Heart right ventricle (tissue), 16 donors: ENCODE measurements at places on chromosomes 3 and 15.

- no peaks in the 10 kb centered on the region for H3K27me3 ChIP-seq
- no peak overlapping the region for H3K4me3 ChIP-seq
- DNase-seq, result no peak
- peak overlapping the region; percentile 32 for H3K27ac ChIP-seq
- H3K4me1 ChIP-seq, result peaks cover 8% of the 10 kb centered on the region
- no peaks in the 10 kb centered on the region for H3K36me3 ChIP-seq
These were observed 24.5 kb upstream of the BCL6 start for GRCh38 chr3:187769771-187770170.

DNA sequence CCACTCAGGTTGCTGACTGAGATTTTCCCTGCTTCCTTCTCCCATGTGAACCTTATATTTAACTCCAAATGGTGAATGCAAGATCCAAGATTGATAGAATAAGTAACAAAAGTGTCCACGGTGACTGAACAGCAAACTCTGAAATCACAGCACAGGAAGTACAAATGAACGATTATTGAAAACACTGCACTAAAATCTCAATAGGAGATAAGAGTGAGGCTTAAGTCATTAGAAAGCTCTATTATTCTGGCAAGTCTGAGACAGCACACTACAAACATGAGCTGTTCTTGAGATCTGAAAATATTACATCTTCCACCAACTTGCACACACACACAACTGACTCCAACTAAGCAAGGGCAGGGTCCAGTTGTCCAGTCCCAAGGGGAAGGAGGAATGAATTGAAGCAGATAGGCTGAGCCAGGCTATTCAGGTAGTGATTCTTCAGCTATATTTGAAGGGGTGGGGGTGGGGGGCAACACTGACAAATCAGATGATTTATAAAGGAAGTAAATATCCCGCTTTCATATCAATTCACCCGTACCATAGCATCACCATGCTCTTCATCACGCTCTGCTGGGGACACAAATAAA lies 2.9 kb downstream of the ZNF385D start:
- H3K27ac ChIP-seq, result peak overlapping the region; percentile 56
- no peaks in the 10 kb centered on the region for H3K36me3 ChIP-seq

DNA sequence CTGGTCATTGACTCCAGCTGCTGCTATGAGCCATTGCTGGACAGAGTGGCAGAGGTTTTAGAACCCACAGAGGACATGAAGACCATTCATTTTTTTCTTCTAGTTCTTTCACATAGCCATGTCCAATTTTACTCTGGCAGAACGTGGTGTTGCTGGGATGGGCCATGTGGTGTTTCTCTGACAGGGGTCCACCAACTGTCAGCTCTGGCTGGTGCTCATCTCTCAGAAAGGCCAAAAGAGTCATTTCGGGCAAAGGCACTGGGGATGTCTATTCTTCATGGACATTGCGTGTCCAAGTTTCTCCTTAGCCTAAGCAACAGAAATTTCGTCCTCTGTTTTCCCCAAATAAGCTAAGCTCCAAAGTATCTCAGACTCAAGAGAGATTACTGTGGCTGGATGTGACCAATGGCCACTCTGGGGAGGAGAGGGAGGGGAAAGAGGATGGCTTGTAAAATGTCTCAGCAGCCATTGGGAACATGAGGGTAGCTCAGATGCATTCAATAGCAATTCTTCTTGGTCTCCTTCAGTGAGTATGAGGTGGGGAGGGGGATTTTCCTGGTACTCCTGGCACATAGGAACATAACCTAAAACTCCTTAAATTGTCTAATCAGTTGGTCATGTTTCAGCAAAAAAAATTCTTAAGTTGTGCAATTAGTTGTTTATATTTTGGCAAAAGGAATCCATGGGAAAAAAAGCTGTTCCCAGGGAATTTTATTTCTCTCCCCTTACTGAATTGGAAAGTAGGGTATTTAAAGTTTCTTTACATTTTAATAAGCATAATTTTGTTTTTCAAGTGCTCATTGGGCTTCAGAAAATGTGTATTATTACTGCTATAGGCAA lies 131.6 kb upstream of the MITF start:
- H3K36me3 ChIP-seq, result no peaks in the 10 kb centered on the region
- no peak overlapping the region for H3K4me3 ChIP-seq
- H3K27me3 ChIP-seq, result no peaks in the 10 kb centered on the region
- DNase-seq, result no peak
- no peaks in the 10 kb centered on the region for H3K4me1 ChIP-seq

DNA sequence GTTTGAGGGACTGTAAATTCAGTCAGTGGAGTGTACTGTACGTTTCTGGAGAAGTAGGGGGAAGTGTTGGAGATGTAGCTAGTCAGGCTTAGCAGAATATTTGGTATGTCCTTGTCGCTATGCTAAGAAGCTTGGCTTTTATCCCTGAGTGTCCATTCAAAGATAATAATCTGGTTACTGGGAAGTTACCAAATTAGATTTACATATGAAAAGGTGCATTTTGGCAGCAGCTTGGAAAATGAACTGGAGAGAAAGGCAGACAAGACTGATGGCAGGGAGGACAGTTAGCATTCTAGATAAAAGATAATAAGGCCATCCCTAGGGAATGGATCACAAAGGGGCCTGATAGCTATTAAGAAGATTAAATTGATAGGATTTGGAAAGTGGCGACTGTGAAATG lies 58.7 kb downstream of the P2RY1 start:
- H3K4me1 ChIP-seq, result no peaks in the 10 kb centered on the region
- no peaks in the 10 kb centered on the region for H3K36me3 ChIP-seq
- H3K4me3 ChIP-seq, result no peak overlapping the region

GRCh38 chr15:89975482-89976245 lies 25.5 kb upstream of the ZNF710 start:
- H3K36me3 ChIP-seq, result no peaks in the 10 kb centered on the region
- H3K4me3 ChIP-seq, result no peak overlapping the region
- peak overlapping the region; percentile 86 for H3K27ac ChIP-seq
- no peaks in the 10 kb centered on the region for H3K4me1 ChIP-seq
- DNase-seq, result no peak

GRCh38 chr15:48654801-48655200 lies 9.3 kb upstream of the FBN1 start:
- H3K4me1 ChIP-seq, result no peaks in the 10 kb centered on the region
- no peaks in the 10 kb centered on the region for H3K36me3 ChIP-seq
- no peak overlapping the region for H3K4me3 ChIP-seq
- no peak overlapping the region for H3K27ac ChIP-seq
- no peaks in the 10 kb centered on the region for H3K27me3 ChIP-seq

DNA sequence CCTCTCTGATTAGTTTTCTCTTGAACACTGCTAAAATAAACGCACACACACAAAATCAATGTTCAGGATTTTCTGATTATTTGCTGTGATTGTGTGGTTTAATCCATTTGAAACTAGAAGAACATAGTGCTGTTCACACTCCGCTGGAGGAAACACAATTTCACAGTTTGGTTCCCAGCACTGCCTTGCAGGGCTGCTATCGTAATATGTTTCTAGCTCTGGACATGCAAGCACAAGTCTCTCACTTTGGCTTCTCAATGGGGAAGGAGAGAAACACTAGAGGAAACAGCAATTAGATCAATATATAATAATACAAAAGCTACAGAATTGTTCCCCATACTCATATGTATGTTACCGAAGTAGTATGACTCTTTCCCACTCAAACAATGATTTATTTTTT lies 299.5 kb downstream of the NSUN3 start:
- no peak overlapping the region for H3K4me3 ChIP-seq
- H3K27me3 ChIP-seq, result no peaks in the 10 kb centered on the region
- H3K27ac ChIP-seq, result no peak overlapping the region

DNA sequence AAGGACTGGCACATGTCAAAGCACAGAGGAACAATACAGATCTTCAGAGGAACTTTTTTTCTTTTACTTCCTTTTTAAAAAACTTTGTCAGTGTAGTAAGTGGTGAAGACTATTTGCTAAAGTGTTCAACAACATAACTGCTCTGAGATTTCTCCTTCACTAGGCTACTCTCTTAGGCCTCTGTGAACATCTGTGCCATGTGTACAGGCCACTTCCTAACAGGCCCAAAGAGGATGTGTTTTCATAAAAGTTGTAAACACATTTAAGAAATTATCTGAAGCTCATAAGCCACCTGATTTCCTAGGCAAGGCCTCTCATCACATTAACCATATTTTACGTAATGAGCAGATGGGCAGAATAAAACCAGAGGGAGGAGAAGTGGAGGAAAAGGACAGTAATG lies 235.4 kb downstream of the FHIT start:
- H3K27ac ChIP-seq, result no peak overlapping the region
- H3K36me3 ChIP-seq, result no peaks in the 10 kb centered on the region
- H3K4me1 ChIP-seq, result no peaks in the 10 kb centered on the region
- DNase-seq, result no peak

- H3K27me3 ChIP-seq, result peaks cover 41% of the 10 kb centered on the region
- no peaks in the 10 kb centered on the region for H3K4me1 ChIP-seq
- DNase-seq, result no peak
- H3K4me3 ChIP-seq, result no peak overlapping the region
- no peaks in the 10 kb centered on the region for H3K36me3 ChIP-seq
- no peak overlapping the region for H3K27ac ChIP-seq
These were observed 130.4 kb upstream of the FOXB1 start for GRCh38 chr15:59873644-59874272.

DNA sequence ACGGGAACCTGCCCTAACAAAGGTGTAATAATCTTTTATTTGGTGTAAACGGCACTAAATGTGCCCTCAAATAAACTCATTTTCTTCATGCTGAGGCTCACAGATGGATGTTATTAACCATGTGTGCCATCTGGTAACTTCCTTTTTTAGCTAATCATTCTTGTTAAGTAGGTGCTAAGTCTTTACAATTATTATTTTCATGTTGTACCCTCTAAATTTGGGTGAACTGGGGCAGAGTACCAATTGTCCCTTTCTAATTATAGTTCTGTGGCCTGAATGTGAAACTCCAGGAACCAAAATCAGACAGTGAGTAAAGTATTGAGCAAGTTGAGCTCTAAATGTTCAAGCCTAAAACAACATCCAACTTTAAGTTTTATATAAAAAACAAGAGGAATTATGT lies 220.7 kb upstream of the CADM2 start:
- H3K27ac ChIP-seq, result no peak overlapping the region
- DNase-seq, result no peak
- H3K36me3 ChIP-seq, result no peaks in the 10 kb centered on the region
